ENCODE measurements at places on chromosomes 5 and 9.

GRCh38 chr5:74304536-74304935, 336.0 kb downstream of the ENC1 start:
- no peak for DNase-seq

DNA sequence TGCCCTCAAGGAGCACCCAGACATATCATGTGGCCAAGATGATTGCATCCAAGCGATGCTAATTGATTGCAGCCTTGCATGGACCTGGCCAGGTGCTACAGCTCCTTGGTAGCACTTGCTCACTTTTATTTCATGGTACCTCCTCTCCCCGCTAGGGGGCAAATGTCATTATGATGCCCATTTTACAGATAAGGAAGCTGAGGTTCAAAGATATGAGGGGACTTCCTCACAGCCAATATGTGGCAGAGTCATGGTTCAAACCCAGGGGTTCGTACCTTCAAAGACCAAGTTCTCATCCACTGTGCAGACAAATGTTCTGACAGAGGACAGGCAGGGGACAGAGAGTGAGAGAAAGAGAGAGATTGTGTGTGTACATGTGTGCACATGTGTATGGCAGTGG, 21.9 kb upstream of the KCNMB1 start:
- DNase-seq = no peak

- DNase-seq = no peak
These were observed 84.0 kb downstream of the RXRA start for GRCh38 chr9:134410071-134410834.

GRCh38 chr9:133421615-133422542, at the start of gene ADAMTS13:
TSS of gene ADAMTS13 (plus strand) at chr9:133422367. CDS start at chr9:133422444, 77 bp downstream.
- DNase-seq = no peak

DNA sequence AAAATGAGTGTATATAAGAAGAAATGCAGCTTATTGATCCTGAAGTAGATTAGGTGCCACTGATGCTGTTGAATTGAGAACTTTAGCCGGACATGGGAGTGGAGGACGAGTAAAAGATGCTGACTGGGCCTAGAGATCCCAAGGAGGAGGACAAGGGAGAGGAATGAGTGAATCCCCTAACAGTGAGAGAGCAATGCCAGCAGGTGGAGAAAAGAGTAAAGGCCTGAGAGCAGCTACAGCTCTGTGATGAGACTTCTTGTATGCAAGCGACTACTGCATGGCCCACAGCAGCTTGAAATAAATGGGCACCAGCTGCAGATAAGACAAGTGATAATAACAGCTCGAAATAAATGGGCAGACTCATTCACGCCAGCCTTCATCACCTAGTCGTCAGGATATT, 44.5 kb upstream of the JMY start:
- no peak for DNase-seq

DNA sequence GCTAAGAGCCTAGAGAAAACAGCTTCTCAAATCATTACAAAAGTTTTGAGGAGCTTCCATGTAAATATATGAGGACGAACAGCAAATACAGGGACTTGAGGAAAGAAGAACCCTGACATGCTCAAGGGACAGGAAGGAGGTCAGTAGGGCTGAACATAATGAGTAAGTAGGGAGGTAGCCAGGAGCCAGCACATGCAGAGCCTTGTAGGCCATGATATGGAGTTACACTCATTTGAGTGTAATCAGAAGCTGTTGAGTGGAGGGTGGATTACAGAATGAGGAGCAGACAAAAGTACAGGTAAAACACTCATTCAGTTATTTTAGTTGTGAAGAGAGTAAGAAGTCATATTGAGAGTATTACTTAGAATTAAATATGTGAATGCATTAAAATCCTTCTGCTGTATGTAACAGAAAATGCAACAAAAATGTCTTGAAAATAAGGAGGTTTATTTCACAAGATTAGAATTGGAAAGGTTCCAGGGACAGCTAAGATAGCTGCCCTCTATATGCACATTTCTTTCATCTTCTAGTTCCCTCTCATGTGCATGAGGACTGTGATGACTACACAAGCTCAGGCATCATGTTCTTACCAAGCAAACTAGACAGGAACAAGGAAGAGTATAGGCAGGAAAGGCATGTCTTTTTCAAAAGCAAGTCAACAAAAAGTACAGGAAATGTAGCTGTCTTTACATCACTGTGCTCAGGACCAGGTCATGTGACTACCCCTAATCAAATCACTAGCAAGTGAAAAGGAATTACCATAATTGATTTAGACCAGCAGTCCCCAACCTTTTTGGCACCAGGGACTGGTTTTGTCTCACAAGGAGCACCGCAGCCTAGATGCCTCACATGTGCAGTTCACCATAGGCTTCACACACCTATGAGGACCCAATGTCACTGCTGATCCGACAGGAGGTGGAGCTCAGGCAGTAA, 87.2 kb downstream of the TMEM232 start:
- no peak for DNase-seq

DNA sequence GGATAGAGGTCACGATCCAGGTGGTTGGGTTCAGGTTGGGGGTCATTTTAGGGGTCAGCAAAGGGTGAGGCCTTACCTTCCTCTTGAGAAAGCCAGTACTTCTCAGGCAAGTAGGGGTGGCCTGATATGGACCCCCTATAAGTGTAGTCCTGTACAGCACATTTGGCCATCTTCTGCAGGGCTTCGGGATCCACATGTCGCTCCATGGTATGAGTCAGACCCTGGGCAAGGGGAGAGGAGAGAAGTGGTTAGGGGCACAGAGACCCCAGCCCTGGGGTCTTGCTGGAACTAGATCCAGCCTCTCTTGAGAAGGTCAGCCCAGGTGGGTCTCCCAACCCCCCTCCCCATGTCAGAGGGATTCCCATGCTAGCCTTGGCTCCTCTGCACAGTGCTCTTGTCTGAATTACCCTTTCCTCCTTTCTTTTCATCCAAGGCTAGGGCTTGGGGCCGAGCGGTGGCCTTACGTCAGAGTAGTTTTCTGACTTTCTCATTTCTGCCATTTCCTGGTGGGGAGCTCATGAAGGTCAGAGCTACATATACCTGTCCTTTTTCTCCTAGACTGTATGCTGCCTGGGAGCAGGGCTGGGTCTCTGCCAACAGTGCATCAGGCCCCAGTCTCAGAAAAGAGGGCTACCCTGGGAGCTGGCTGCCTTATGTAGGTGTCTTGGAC, 9.0 kb upstream of the MYORG start:
- no peak for DNase-seq

DNA sequence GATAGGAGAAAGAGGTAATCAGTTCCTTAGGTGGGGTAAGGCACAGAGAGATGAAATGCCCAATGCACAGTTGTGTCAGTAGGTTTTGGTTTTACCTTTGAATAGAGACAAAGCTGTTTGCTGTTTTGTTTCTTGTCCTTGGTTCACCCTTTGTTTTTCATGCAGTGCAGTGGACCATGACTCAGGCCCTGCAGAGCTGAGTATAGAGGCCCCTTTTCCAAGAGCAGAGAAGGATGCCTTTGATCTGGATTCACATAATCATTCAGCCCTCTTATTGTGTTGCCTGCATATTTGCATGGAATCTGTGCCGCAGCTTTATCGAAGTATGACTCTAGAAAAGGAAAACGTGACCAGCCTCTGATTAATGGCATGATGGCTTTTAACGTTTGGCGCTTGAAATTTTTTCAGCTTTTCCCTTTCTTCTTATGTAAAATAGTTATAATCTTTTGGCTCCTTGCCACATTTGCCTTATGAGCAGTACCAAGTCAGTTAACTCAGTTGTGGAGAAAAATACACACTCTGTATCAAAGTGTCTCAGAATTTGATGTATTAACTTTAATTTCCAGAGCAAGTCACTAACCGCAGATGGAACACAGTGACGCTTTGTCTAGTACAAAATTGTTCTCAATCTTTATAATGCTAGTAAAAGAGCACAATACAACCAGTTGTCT, 197.6 kb downstream of the KDM4C start:
- DNase-seq = no peak

DNA sequence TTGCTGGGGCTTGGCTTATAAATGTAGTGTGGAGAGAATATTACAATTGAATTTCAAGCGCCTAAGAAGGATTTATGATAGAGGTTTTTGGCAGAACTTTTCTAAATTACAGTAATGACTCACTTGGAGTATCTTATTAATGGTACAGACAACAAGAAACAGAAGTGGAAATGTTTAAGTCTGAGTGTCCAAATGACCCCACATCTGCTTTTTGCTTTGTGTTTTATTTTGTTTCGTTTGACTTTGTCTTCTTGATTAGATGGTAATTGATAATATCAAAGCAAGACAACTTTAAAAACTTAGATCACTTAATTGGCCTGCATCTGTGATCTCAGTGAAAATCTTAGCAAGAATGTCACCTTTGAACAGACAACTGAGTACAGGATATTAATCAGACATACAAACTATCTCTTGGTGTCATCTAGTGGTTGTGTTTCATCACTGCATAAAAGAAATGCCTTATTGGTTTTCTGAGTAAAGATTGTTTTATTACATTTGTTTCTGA, 577.4 kb downstream of the ISL1 start:
- no peak for DNase-seq

GRCh38 chr9:109110329-109111021, 9.3 kb downstream of the TMEM245 start:
- no peak for DNase-seq

DNA sequence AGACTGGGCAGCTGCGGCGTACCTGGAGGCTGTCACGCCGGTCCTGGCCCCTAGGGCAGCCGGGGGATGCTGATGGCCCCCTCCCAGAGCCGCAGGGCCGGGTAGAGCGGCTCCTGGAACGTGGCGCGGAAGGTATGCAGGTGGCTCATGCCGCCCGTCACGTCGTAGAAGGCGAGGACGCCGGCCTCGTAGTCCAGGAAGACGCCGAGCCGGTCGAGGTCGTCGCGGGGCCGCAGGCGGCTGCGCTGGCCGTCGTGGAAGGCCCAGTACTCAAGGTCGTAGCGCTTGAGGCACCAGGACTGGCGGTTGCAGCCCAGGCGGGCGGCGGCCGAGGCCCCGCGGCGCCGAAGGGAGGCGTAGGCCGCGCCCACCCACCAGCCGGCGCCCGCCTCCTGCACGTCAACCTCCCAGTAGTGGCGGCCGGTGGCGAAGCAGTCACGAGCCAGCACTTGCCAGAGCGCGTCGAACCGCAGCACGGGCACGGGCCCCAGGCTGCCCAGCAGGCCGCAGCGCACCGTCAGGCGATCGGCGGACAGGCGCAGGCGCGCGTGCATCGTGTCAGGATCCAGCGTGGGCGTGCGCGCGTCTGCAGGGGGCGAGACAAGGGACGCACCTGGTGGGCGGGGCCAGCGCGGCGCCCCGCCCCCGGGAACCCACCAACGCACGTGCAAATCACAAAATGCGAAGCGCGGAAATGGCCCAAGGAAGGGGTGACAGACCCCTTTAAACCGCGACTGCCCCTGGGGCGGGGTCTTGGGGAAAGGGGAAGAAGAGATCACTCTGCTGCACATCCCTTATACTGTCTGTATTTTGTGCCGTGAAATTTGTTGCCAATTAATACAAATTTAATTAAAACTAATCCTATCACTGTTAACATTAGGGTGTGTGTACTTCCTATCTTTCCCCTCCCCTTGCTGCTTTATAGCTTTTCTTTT, 31.2 kb downstream of the NANS start:
- DNase-seq = no peak

GRCh38 chr9:130445268-130445983, 665 bp downstream of the ASS1 start:
- no peak for DNase-seq

- no peak for DNase-seq
These were observed 481.0 kb upstream of the RGMB start for GRCh38 chr5:98292496-98292895.

GRCh38 chr5:167684251-167684650, 607.2 kb upstream of the WWC1 start:
- DNase-seq = no peak

- no peak for DNase-seq
These were observed 9.8 kb downstream of the DIAPH1 start for GRCh38 chr5:141609044-141609443.

DNA sequence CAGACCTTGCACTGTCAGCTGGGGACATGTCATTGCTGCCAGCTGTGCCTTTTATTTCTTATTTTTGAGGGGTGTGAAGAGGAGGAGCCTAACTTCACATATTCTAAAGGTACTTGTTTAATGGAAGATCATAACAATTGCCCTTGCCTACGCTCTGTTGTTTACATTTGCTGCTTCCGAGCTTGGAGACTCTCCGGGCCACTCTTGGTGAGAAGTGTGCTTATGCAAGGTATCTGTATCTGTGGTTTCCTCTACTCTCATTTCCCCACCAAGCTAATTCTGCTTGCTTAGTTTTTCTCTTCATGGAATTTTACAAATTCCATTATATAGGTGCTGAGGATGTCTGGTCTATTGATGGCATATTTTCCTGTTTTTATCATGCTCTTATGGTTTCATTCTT, 105.3 kb downstream of the RASGRF2 start:
- no peak for DNase-seq

DNA sequence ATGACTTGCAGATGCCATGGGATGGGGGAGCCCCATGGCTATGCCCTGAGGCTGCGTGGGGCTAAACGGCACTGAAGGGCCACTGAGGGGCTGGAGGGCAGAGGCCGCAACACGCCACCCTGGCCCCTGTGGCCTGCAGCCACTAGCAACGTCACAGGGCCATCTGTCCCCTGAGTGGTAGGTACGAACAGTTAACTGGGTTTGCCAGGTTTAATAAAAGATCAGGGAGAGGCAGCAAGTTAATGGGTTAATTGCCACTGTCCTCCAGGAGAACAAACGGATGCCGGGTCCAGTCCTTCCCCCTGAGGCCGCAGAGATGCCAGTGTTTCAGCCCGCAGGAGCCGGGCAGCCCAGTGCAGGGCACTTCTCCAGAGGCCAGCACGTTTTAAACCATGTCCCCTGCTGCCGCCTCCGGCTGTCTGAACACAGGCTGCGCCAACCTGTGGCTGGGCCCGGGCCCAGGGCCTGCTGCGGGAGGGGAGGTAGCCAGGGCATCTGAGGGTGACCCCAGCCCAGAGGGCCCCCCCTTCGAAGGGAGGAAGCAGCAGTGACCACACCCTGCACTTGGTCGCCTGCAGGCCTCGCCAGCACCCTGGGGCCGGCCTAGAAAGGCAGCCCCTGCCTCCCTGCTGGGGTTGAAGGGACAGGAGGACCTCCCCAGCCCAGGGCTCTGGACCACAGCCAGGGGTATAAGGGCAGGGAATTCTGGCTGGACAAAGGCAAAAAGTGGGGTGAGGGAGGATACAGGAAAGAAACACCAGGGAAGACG, 227.3 kb downstream of the FANCC start:
- no peak for DNase-seq

- no peak for DNase-seq
These were observed 94.1 kb downstream of the KCNIP1 start for GRCh38 chr5:170597872-170598271.

- DNase-seq = no peak
These were observed 2.4 kb upstream of the UHRF2 start for GRCh38 chr9:6410633-6411032.
